ENCODE measurements at places on chromosomes 13 and 19.

- DNase-seq = no peak
Measured at GRCh38 chr19:676007-676338, 219 bp upstream of the FSTL3 start.

DNA sequence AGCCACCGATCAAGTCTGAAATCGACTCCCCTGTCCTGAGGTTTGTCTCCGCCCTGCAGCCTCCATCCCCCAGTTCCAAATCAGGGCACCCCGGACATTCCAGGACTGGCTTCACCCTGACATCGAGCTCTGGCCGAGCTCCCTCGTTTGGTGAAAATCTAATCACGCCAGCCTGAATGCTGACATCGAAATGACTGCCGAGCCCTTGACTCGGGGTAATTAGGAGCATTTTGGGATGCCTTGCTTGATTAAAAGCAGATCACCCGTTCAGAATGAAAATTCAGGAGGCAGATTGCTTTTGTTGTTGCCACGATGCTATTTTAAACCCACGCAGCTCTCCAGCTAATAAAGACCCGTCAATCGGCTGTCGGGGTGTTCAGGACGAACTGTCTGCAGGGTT is 34.3 kb downstream of the ZNRF4 start:
- no peak for DNase-seq

GRCh38 chr19:31664997-31665396 is 315.8 kb upstream of the TSHZ3 start:
- DNase-seq = no peak

DNA sequence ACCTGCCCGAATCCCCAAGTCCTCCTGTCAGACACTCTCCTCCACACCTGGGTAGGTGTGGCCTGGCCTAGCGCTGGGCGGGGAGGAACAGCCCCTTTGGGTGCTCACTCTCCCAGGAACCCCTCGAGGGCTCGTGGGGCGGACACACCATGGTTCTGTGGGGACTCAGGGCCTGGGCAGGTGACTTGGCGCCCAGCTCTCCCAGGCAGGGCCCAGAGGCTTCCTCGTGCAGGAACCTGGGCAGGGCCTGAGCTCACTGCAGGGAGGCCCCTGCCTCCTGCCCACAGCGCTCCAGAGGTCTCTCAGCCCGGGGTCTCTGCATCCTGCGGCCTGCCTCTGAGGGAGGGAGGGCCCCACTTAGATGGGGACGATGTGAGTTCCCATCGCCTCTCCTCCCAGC is 11.9 kb downstream of the LSM4 start:
- no peak for DNase-seq

DNA sequence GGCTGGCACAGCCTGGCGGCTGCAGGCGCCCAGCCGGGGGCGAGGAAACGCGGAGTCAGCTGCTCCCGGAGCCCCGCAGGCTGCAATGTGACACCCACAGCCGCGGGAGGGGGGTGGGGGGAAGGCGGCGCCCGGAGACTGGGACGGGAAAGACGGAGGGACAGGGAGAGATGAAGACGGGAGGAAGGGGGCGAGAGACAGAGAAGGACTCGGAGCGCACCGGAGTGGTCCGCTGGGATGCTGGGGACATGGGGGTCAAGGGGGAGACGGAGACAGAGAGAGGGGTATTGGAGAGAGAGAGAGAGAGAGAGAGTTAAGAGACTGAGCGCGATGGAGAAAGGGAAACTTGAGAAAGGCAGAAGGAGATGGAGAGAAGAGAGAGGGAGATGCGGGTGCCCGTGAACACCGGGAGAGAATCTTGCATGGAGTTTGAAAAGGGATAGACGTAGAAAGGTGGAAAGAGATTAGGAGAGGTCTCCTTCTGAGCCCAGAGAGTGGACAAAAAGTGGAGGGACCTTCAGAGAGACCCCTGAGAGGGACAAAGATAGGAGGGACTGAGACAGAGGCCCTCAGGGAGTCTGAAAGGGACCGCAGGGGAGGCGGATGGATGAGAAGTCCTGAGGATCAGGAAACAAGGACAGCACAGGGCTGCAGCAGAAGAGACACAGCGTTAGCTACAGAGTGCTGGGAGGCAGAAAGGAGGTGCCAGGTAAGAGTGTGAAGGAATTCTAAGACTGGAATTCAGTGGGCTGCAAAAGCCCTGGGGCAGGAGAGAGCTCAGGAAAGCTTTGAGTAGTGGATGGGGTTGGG is 1.0 kb downstream of the SCN1B start:
- DNase-seq = no peak

DNA sequence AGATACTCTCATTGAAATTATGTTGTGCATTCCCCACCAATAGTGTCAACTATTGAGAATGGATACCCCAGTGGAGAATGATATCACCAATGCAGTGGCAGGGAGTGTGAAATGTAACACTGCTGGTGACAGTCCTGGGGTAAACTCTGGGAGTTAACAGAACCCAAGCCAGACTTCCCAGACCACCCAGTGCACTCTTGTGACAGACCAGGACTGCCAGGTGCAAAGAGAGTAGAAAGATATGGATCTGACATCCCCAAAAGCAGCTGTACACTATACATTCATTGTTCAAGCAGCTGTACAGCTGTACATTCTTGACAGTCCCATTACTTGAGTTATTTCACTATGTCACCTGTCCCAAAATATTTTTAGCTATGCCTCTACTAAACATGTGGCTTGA is 886.6 kb downstream of the DIAPH3 start:
- DNase-seq = no peak

DNA sequence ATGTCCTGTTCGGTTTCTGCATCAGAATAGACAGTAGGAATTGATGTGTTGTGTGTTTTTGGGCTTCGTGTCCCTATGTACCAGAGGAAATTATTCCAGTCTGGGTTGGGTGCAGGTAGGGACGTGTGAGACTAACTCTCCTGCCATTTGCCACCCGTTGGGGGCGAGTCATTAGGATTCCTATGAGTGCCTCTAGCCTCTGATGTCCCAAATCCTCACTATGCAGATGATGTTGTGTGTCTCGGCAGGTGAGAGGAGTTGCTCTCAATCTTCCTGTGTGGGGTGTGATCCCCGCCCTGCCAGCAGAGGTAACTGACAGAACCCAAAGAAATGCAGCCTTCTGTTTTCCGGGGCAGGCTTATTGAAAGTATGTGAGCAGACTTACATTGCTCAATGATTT is 31.2 kb upstream of the ZNF331 start:
- no peak for DNase-seq

- DNase-seq = no peak
Measured at GRCh38 chr13:86882107-86882506, 789.1 kb upstream of the SLITRK5 start.

DNA sequence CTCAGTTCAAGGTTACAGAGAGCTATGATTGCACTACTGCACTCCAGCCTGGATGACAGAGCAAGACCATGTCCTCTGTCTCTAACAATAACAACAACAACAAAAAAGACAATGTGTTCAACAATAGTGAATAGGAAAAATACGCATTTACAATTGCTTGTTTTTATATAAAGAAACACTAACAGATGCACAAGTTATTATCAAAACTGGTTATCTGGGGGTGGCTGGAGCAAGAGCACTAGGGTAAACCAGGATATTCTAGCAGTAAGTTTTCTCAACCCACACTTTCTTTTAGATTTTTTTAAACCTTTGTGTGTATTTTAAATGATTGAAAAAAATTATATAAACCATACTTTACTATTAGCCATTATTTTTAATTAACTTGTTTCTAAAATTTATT is 33.1 kb downstream of the ZNF44 start:
- no peak for DNase-seq

DNA sequence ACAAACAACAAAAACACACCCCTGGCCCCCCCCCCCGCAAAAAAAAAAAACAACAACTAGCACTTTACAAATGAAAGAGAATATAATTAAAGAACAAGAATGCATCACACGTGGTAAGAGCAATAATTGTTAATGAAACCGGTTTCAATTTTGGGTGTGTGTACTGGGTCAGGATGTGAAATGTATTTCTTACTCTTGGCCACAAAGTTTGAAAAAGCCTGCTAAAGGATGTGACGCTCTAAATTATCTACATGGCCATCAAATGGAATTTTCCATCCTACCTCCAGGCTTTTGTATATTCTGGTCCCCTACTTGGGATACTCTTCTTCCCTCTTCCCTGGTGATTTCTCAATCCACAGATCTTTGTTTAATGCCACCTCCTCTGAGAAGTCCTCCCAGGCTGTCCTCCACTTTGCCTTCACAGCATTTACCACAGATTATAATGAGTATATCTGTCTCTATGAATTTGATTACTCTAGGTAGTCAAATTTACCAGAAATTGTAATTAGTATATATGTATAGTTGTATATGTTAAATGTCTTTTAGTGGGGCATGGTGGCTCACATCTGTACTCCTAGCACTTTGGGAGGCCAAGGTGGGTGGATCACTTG is 2.1 kb downstream of the SARS2 start:
- DNase-seq = no peak

Measured in activated CD4-positive, alpha-beta T cell treated with anti-CD3 and anti-CD28 coated beads, Interleukin-2, Interleukin-6, amounts not matched to agents 100 ng/mL and 50 ng/mL, durations not matched to agents 16 hours and 8 hours (primary cell).